Amygdala (tissue), 56 donors: ENCODE measurements at places on chromosomes 11 and 22.

DNA sequence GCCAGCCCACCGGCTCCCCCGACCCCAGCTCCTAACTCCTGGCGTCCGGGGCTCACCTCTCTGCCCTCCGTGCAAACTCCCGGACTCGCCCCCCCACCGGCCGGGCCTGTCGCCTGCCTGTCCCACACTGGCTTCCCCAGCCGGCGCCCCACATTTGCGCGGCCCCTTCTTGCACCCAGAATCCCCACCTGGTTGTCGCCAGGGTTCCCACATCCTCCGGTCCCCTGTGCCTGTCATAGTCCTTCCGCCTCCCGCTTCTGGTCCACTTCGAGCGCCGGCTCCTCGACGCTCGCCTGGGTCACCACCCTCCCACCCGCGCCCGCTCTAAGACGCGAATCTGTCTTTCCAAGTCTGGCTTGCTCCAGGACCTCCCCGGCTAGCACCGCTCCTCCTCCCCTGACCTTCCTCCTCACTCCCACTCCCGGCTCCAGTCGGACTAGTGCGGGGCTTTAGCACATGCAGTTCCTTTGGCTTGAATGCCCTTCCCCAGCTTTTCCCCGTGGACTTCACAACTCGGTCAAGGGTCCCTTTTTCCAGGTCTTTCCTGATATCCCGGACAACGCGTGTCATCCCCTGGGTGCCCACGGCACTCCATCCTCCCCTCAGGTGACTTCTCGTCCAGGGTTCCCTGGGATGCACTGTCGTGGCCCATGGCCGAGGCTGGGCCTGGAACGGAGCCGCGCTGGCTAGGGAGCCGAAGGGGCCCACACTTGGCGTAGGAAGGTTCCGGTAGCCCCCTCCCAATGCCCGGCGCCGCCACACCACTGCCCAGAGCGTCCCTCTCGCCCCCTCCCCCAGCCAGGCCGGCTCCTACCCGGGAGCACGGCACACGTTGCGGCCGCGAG, 635 bp downstream of the SCARF2 start:
- no peak for DNase-seq

- no peak for DNase-seq
Measured at GRCh38 chr22:29149841-29150555, 55.7 kb upstream of the EMID1 start.

- no peak for DNase-seq
Measured at GRCh38 chr22:39299829-39300178, 19.6 kb downstream of the RPL3 start.

DNA sequence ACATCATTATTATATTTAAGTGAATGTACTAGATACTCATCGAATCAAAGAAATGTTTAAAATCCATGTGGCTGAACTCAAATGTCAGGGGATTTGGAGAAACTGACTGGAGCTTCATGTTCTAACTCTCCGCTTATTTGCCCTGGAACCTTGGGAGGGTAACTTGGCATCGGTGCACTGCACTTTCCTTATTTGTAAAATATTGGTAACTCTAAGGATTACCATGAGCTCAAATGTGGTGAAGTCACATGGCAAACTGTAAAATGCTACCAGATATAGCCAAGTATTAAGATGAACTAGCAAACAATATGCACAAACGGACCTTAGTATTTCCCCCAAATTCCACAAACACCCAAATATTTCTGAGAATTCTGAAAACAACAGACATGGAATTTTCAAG, 75.6 kb downstream of the ETS1 start:
- no peak for DNase-seq

DNA sequence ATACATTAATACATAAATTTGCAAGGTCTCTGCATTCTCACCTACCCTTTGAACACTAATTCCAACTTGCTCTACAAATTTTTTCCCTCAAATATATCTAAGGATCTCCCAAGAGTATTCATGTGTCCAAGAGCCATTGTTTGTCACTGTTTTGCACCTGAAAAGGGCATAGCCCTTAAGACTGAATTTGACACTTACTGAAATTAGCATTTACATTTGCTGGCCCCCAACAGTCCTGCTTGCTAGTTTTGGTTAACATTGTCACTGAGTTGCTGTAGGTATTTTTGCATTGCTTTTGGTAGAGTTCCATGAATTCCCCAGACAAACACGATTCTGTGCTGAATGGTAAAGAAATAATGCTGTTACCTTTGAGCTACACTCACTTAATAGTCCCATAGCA, 57.3 kb downstream of the KCNA4 start:
- DNase-seq, result no peak

DNA sequence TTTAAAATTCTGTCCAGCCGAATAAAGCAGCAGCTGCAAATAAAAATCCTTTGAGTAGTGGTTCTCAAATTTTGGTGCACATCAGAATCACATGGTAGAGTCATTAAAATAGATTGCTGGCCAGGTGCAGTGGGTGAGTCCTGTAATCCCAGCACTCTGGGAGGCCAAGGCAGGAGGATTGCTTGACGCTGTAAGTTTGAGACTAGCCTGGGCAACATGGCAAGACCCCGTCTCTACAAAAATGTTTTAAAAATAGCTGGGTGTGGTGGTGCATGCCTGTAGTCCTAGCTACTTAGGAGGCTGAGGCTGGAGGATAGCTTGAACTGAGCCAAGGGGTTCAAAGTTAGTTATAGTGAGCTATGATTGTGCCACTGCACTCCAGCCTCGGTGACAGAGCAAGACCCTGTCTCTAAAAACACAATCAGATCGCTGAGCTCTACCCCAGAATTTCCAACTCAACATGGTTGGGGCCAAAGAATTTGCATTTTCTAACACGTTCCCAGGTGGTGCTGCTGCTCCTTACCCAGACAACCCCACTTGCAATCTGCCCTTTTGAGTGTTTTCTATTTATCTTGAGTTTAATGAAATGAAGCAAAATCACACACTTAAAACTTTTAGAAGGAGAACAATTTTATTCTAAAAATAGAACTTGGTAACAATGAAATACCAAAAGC, 48.8 kb downstream of the BIRC2 start:
- no peak for DNase-seq

DNA sequence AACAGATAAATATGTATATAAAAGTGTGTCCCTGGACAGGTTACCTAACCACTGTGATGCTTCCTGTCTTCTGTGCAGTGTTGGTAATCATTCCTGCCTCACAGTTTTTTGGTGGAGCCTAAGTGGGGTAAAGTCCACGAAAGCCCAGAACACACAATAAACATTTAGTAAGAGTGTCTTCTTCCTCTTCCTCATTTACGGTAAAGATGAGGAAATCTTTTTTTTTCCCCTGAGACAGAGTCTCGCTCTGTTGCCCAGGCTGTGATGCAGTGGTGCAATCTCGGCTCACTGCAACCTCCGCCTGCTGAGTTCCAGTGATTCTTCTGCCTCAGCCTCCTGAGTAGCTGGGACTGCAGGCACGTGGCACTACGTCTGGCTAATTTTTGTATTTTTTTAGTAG, 117.1 kb downstream of the LDLRAD3 start:
- no peak for DNase-seq

DNA sequence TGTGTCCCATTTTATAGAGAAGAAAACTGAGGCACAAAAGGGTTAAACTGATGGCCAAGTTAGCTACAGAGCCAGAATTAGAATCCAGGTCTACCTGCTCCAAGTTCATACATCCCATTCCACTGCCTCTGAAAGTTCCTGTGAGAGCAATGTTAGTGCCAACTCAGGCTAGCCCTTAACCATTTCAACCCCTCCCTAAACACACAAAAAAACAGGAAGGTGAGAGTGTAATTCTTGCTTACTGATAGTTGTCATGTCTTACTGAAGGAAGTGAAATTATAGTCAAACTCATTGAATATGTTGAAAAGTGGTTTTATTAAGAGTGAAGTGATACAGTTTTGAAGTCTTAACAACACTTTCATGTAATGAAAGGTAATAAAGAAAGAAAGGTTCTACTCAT, 2.9 kb upstream of the E2F8 start:
- no peak for DNase-seq

DNA sequence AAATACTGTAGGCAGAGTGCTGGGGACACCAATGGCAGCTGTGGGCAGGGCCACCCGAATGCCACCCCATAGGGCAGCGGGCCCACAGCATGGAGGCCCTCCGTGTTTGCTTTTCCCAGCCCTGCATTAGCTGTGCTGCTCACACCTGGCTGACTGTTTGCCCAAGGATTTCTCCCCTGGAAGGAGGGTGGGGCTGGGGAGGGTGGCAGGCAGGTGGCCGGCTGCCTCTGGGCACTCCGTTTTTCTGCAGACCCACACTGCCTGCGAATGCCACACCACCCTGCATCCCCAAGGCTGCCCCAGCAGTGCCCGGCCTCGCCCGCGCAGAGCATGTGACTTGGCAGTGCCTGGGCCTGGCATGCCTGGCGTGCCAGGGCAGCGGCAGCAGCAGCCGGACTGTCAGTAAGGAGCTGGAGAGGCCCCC, 19.6 kb downstream of the DAGLA start:
- peak; percentile 31 for DNase-seq

DNA sequence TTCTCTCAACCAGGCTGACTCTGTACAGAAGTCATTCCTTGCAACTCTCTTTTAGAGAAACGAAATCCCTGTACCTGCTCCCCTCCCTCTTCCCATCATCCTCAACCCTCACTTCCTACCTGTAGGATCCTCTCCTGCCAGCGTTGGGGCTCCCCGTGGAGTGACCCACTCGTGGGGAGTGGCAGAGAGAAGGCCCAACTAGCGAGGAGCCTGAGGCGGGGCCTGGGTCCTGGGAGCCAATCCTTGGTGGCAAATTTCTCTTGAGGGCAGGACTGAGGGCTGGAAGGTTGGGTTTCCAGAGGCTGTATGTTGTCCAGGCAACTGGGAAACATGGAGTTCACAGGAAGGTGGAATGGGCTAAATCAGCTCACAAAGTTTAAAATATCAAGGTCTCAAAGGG, 10.4 kb downstream of the NHERF4 start:
- DNase-seq, result no peak

DNA sequence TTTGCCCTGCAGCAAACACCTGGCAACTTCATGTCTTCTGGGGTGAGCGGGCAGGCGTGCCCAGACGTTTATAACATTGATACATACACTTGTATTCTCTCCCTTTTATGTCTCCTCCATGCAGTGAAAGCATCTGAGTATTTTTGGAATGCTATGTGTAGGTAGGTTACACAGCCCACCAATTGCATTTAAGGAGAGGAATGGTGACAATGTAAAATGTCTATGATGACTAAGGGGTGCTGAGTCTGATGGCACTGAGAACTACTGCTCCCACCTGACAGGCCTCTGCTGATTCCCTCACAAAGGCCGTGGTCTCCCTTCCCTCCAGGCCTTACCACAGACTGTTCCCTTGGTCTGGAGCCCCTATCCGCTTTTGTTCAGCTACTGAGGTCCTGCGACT, 22.9 kb upstream of the RASL10A start:
- no peak for DNase-seq

- no peak for DNase-seq
Measured at GRCh38 chr11:78192911-78193351, 4.2 kb downstream of the USP35 start.

- DNase-seq, result no peak
Measured at GRCh38 chr11:113871336-113871735, 4.0 kb downstream of the USP28 start.

DNA sequence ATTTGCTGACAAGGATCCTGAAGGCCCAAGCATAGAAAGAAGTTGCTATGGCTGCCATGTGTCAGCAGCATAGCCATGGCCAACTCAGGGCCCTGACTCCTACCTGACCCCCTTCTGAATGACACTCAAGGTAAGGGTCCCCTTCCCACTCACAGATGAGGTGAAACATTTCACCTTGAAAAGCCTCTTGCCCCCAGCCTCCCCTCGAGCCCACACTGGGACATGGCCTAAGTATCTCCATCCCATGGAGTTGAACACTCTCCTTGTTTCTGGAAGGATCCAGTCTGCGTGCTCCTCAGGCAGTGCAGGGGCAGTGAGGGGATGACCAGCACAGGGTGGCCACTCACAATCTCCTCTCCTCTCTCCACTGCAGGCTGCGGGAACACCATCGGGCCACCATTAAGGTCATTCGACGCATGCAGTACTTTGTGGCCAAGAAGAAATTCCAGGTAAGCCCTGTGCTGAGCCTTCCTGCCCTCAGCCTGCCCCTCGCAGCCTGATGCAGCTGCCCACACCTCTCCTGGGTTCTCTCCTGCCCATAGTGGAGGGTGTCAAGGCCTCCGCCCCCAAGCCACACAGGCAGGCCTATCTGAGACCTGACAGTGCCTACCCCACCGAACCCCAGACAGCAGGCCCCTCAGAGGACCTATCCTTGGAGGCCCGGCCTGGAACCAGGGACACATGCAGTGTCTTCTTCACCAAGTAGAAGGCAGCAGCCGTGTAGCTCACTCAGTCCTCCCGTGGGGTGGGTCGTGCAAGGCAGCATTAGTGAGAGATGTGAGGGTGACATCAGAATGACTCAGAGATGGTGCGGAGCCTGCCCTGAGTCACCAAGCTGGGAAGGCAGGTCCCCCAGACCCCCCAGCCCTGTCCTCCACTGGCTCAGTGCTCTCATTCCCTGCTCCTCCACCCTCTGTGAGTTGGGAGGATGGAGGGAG, 68.9 kb upstream of the KCNQ1OT1 start:
- DNase-seq, result no peak

DNA sequence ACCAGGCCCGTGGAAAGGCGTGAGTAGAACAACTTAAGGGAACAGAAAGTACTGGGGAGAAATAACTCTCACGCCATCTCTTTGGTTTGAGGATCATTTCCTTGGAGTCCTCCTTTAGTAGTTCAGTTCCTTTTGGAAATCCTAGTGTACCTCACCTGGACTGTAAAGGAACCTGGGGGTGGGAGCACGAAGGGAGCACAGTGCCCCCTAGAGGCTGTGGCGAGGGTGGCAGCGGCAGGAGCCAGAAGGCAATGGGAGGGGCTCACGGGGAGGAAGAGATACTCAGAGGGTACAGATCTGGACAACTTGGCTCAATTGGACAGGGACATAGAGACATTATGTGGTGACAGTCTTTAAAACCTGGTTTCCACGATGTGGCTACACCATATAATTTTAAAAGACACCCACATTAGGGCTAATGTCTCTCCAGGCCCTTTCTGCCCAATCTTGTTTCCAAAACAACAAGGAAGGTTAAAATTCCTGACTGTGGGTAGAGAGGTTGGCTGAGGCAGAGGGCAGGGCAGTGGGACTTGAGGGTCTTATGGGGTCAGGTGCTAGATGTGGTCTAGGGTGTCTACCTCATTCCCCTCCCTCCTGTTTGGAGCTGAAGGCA, 87.0 kb downstream of the CSNK2A3 start:
- DNase-seq, result peak; percentile 44

- no peak for DNase-seq
Measured at GRCh38 chr11:1927848-1928469, 8.5 kb downstream of the TNNT3 start.

GRCh38 chr22:31764785-31765184, 11.0 kb downstream of the DEPDC5 start:
- DNase-seq, result no peak

GRCh38 chr11:72242141-72242540, 1.8 kb downstream of the PHOX2A start:
- no peak for DNase-seq

DNA sequence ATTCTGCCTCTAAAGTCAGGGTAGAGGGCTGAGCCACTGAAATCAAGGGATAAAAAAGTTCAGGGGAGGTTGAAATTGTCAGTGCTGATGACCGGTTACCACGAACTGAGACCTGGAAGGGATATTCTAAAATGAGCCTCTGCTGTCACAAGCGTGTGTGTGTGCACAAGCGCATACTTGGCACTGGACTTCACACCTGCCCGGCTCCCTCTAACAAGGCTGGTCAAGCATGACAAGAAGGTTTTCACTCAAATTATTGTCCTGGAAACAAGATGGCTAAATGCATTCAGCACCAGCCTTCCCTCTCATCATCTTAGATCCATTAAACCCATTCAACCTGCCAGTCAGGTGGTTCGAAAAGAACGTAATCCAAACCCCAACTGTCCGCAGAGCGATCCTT, 54.8 kb upstream of the CECR2 start:
- no peak for DNase-seq

- DNase-seq, result no peak
Measured at GRCh38 chr11:129933891-129934290, 38.5 kb upstream of the NFRKB start.
